Aortic smooth muscle cell (primary cell): ENCODE measurements at places on chromosomes 16 and 17. TPM values are rescaled to one million over a fixed set of nuclear protein-coding genes. Genes with fewer than 3 reads are reported as not detected.

Gene CEMP1
- 0.12 TPM in 1 of 2 replicates, not detected in the other for total RNA-seq

Gene NTN1
- total RNA-seq: 1.6 and 2.9 TPM in 2 replicates

Gene ADORA2B
- 4.8 and 7.5 TPM in 2 replicates for total RNA-seq

Gene VAC14
- 14.9 and 17.8 TPM in 2 replicates for total RNA-seq

Gene GAST
- total RNA-seq: not detected in 2 replicates

Gene NRN1L
- not detected in 2 replicates for total RNA-seq

Gene CES4A
- total RNA-seq: 1.3 and 1.4 TPM in 2 replicates

Gene TRPV2
- 34.3 and 40.8 TPM in 2 replicates for total RNA-seq

Gene TMC5
- 0.12 and 0.79 TPM in 2 replicates for total RNA-seq

Gene IRX3
- 0.37 and 0.92 TPM in 2 replicates for total RNA-seq

Gene RGS9
- 0.44 and 0.79 TPM in 2 replicates for total RNA-seq

Gene MT1A
- total RNA-seq: 0.44 TPM in 1 of 2 replicates, not detected in the other

Gene OR2C1
- 0.12 and 0.26 TPM in 2 replicates for total RNA-seq
